ENCODE measurements at places on chromosomes 11 and 22.
A peak's percentile ranks its signal among the peaks of the same experiment; 100 is the strongest.

DNA sequence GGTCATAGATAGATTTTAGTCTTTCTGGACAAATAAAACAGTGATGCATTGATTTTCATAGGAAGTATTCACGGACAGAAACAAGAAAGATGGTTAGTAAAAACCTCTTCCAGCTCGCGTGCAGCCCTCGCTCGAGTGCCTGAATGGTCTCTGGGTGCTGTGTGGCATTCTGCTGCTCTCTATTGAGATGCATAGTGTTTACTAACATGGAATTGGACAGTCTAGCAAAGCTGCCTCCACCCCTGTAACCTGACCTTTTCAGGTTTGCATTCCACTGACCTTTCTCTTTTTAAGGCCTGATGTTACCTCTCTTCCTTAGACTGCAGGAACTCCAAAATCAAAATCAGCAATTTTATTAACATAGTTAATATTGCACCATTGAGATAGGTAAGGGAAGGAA, 643.4 kb downstream of the JRKL start:
- DNase-seq = no peak

GRCh38 chr22:37137131-37137530, 12.6 kb downstream of the IL2RB start:
- DNase-seq = no peak

DNA sequence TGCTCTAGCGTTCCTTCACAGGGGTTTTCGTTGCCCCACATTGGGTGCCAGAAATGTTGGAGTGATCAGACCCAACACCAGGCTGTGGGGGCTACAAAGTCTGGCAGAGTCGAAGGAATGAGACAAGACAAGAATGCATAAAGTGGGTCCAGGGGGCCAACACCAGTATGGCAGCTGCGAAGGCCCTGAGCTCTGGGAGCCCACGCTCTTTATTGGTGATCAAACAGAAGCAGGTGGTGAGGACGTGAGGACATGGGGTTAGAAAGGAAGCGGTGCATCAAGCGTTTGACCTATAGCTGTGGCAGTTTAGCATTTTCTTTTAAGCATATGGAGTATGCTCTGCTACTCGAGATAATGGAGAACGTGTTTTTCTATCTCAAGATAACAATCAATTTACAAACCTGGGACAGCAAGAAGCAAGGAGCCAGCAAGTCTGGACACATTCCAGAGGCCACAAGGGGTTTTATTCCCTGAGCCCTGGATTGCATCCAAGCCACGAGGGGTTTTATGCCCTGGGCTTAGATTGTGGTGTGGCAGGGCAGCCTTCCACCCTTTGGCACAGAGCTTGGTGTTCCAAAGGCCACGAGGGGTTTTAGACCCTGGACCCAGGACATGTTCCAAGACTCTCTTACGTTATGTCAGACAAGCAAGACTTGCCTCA, 3.9 kb upstream of the DNAJB13 start:
- no peak for DNase-seq

- no peak for DNase-seq
Observed at GRCh38 chr11:94767291-94767690, 865 bp upstream of the AMOTL1 start.

DNA sequence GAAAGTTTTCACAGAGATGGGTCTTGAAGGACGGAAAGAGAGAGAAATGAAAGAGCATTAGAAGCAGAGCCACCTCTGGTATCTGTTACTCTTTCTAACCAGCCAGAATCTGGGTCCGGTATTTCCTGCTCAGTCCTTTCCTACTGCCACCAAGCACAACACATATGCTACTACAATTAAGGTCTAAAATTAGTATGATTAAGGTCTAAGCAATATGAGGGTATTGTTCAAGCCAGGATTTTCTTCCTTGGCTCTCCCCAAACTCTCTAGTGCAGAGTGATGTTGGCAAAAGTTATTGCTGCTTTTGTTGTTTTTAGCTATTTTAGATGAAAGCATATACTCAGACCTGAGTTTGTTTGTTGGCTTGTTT, 59.2 kb upstream of the EED start:
- DNase-seq = no peak

- DNase-seq = peak; percentile 65
Observed at GRCh38 chr22:27134315-27134701, 476.9 kb downstream of the MIAT start.

- DNase-seq = no peak
Observed at GRCh38 chr11:65223011-65223410, 38.8 kb upstream of the POLA2 start.

- peak; percentile 81 for DNase-seq
Observed at GRCh38 chr11:36409152-36409816, 100.8 kb downstream of the TRAF6 start.

- no peak for DNase-seq
Observed at GRCh38 chr11:30206249-30206996, 24.4 kb upstream of the FSHB start.

DNA sequence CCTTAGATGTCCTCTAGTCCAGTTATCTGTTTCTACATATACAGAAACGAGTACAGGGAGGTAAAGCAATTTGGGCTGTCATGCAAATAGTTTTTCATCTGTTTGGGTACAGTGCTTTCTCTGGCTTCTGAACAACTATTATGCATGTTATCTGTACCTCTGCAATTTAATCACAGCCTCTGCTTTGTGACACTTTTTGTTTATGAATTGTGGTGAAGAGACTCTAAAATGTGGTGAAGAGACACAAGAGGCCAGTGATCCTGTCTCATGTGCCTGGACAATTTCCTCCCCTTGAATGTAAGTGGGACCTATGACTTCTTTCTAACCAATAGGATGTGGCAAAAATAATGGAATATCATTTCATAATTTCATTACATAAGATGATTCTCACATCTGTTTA, 130.3 kb upstream of the ARHGAP42 start:
- DNase-seq = no peak

DNA sequence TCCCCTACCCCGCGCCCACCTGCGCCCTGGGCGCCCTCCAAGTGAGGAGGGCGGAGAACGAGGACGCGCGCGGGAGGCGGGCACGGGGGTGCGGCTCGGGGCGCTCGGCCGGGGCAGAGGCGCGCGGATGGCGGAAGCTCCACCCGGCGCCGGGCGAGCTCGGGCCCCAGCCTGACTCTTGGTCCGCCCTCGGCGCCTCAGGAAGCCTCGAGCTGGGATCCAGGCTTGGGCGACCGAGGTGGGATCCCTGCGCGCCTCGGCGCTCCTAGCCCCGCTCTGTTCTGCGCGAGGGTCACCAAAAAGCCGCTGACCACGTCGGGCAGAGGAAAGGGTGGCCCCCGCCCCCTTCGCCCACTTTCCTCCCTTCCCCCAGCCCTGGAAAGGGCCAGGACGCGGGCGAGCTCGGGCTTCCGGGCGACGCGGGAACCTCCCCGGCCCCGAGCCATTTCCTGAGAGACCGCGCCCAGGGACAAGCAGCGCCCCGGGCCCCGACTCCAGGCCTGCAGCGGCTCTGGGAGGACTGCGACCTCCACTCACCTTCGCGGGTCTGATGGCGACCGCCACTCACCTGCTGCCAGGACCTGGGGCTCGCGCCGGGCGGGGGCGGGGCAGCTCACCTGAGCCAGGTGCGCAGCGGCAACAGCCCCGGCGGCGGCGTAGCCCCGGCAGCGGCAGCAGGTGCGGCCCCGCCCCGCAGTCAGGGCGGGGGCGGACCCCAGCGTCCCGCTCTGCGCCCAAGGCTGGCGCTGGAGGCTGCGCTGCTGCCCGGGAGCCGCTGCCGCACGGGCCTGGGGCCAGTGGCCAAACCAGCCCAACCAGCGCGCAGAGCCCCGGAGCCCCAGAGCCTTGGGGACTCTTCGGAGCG, 2.2 kb upstream of the SIGIRR start:
- DNase-seq = peak; percentile 79

- DNase-seq = no peak
Observed at GRCh38 chr22:22245935-22246525, 1.4 kb downstream of the VPREB1 start.

GRCh38 chr11:64351136-64351631, 7.8 kb upstream of the RPS6KA4 start:
- DNase-seq = peak; percentile 39

DNA sequence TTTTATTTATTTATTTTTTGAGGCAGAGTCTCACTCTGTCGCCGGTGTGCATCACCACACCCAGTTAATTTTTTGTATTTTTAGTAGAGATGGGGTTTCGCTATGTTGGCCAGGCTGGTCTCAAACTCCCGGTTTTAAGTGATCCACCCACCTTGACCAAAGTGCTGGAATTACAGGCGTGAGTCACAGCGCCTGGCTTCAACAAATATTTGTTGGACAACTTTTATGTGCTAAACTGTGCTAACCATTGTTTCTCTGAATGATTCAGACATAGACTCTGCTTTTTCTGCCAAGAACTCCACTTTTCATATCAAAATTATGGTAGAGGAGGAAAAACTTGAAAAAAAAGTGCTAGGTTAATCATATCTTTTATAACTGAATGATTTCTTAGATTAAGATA, 36.3 kb downstream of the MMP7 start:
- DNase-seq = no peak

DNA sequence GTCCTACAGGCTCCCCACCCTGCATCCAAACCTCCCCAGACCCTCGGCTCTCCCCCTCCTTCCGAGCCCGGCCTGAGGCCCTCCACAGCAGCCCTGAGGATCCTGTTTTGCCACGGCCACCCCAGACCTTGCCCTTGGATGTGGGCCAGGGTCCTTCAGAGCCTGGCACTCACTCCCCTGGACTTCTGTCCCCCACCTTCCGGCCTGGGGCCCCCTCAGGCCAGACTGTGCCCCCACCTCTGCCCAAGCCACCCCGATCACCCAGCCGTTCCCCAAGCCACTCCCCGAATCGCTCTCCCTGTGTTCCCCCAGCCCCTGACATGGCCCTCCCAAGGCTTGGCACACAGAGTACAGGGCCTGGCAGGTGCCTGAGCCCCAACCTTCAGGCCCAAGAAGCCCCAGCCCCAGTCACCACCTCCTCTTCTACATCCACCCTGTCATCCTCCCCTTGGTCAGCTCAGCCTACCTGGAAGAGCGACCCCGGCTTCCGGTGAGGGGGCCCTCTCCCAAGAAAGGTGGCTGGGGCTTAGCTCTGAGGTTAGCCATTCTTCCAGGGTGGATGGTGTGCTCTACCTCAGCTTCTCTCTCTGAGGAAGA, 2.9 kb downstream of the INPP5J start:
- no peak for DNase-seq

DNA sequence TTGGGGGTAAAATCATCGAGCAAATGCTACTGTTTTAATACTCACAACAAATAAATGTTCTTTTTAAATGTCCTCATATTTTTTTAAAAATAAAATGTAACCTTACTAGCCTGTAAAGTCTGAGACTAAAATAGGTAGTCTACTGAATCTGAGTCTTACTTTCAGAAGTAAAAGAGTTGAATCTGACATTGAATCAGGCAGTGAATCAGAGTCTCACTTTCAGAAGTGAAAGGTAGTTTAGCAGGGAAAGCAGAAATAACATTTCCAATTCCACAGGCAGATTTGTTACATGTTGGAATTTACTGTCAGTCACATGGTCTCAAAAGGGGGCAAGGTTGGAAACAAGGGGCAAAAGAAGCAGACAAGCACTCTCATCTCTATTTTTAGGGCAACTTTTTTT, 143.0 kb downstream of the ELP4 start:
- DNase-seq = no peak

Measured in natural killer cell treated with Interleukin-12 subunit alpha and Interleukin-12 subunit beta and Interleukin-15 and Interleukin-18, amount 100 ng/mL, for 72 hours (primary cell).